ENCODE measurements at places on chromosomes 11 and 22.

- DNase-seq = no peak
Measured at GRCh38 chr11:121536126-121536525, 83.4 kb upstream of the SORL1-AS1 start.

DNA sequence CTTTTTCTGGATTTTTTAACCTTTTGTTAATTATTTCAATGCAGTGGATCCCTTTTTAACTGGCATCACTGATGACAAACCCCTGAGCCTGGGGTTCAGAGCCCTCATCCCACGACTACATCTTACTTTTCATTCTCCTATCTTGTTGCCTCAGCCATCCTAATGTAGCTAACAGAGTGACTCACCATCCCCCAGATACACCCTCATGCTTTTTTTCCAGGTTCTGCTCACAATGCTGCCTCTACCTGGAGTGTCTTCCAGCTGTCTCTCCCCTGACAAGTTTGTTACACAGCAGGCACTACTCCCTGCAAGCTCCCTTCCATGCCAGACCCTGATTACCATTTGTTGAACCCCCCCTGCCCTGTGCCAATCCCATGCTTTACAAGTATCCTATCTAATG lies 135.4 kb downstream of the NCAM1 start:
- no peak for DNase-seq

- no peak for DNase-seq
Measured at GRCh38 chr11:36699271-36699670, 101.2 kb upstream of the RAG2 start.

DNA sequence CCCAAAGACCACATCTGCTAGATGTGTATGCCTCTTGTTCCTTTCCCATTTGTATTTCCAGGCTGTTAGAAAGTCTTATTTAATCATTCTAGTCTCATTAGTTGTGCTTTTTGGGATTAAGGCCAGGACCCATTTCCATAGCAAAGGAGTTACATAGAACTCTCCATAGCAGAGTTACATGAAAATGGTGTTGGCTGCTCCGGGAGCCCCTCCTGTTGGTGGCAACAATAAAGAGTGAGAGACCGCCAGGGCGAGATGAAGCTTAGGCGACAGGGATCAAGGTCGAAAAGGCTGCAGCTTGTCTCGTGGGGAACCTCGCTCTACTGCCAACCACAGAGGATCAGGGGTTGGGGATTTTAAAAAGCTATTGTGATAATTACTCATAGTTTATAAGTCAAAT lies 58.3 kb downstream of the GRIK4 start:
- no peak for DNase-seq

GRCh38 chr11:65912845-65913244 lies 6.0 kb downstream of the C11orf68 start:
- no peak for DNase-seq

GRCh38 chr11:132941024-132941646 lies 591.2 kb downstream of the OPCML start:
- DNase-seq = no peak

Measured in activated gamma-delta T cell treated with Interleukin-2 at 50 U/mL for 16 hours (primary cell).